ENCODE measurements at places on chromosomes 13 and 19.

DNA sequence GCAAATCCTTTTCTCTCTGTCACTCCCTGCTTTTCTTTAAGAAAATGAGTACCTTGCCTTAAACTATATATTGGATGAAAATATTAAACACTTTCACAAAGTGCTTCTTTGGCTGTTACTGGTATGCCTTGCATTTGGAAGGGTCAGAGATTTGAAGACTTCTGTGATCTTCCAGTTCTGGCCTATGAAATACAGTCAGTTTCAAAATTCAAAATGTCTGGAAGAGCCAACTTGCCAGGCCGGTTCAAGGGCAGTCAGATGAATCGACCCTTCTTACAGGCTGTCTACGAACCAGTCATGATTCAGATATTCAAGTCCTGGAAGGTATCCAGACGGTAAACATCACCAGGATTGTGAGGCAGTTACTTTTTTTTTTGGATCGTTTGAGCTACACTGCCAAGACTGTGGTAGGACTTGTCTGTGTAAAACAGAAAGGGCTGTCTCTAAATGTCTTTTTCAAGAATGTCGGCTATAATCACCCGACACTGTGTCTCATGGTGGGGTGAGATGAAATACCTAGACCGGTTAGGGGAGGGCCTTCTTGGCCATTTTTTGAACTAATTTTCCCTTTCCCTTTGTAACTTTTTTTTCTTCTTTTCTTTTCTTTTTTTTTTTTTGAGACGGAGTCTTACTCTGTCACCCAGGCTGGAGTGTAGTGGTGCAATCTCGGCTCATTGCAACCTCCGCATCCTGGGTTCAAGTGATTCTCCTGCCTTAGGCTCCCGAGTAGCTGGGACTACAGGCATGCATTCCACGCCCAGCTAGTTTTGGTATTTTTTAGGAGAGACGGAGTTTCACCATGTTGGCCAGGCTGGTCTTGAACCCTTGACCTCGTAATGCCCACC is 11.2 kb downstream of the ACTN4 start:
- DNase-seq, result peak; percentile 54

- no peak for DNase-seq
Observed at GRCh38 chr13:111938741-111939665, 127.9 kb upstream of the SOX1 start.

- no peak for DNase-seq
Observed at GRCh38 chr13:112980434-112980833, 11.4 kb downstream of the MCF2L start.

- DNase-seq, result no peak
Observed at GRCh38 chr13:68667863-68668262, 1437.7 kb upstream of the PCDH9 start.

- no peak for DNase-seq
Observed at GRCh38 chr13:50676602-50677001, 166.9 kb downstream of the DLEU7 start.

- no peak for DNase-seq
Observed at GRCh38 chr19:33171222-33171795, 22.8 kb upstream of the LRP3 start.

GRCh38 chr19:32646556-32646955 is 28.4 kb downstream of the ANKRD27 start:
- DNase-seq, result no peak

GRCh38 chr13:95463531-95463930 is 89.0 kb upstream of the CLDN10 start:
- DNase-seq, result no peak

DNA sequence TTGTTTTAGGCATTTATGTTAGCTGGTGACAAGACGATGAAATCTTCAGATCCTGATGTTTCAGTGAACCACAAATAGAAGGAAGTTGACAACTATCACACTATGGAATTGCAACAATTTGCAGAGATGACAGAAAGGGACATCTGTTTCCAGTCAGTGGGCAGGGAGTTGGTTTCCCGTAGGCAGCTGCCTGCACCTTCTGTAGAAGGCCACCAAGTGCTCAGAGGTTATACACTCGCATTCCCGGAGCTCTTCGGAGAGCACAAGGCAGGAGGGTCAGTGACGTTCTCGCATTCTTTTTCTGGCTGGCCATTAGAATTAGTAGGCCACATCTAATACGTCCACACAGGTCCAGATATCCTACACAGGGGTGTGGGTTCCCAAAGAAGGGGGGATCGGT is 129.4 kb downstream of the SHISA2 start:
- DNase-seq, result no peak

- DNase-seq, result no peak
Observed at GRCh38 chr19:2089001-2089711, 7.0 kb downstream of the MOB3A start.
